ENCODE measurements at places on chromosomes 16 and 17.

- DNase-seq: no peak
Observed at GRCh38 chr16:82345318-82345717, 175.3 kb upstream of the MPHOSPH6 start.

GRCh38 chr16:2151188-2152091 lies 3.0 kb downstream of the RAB26 start:
- DNase-seq: no peak

GRCh38 chr16:54817432-54817831 lies 113.2 kb upstream of the IRX5 start:
- DNase-seq: no peak

DNA sequence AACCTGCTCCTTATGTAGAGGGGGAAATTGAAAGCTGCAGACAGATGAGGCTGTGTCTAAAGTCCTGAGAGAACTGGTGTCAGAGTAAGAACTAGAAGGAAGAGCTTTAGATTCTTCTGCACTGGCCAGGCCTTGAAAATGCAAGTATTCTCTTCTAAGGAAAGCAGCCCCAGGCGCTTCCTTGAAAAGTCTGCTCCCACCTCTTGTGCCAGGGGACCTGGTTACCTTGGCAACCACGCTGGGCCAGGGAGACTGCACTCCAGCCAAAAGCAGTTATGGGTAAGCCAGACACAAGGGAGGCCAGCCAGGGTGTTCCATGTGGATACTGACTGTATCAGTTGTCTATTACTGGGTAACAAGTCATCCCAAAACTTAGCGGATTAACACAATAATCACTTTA lies 228.6 kb upstream of the SDK2 start:
- DNase-seq: no peak

DNA sequence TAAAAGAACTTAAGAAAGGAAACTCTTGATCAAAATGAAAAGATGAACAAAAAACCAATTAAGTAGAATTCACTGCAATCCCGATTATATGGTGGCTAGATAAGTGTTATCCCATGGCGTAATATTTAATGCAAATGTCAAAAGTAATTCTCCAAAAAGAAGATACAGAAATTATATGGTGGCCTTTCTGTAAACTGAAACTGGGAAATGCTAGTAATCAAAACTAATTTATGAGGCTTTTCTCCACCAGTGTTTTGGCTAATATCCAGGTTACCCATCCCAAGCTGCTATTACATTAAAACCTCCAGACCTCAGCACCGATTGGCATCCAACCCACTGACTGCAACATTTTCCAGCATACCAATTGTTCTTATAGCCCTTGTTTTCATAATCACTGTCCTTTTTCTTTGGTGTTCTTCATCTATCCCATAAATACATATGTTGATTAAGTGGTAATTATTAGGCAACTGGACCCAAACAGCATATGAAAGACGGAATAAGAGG lies 77.2 kb upstream of the TNRC6A start:
- no peak for DNase-seq

DNA sequence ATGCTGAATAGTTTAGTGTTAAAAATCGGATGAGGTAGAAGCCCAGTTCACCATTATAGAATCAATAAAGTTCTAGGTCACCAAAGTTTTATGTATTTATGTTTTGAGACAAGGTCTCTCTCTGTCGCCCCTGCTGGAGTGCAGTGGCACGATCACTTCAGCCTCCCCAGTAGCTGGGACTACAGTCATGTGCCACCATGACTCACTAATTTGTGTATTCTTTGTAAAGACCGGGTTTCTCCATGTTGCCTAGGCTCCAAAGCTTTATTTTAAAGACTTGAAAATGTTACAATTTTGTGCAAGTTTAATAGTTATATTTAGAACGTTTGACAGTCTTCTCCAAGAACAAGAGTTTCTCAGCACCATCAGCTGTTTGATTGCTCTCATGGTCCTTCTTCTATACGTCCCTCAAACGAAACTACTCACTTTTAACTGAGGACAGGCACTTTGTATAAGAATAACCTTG lies 32.1 kb downstream of the NDE1 start:
- DNase-seq: no peak

- no peak for DNase-seq
Observed at GRCh38 chr17:50967795-50968194, 101.6 kb upstream of the TOB1 start.

DNA sequence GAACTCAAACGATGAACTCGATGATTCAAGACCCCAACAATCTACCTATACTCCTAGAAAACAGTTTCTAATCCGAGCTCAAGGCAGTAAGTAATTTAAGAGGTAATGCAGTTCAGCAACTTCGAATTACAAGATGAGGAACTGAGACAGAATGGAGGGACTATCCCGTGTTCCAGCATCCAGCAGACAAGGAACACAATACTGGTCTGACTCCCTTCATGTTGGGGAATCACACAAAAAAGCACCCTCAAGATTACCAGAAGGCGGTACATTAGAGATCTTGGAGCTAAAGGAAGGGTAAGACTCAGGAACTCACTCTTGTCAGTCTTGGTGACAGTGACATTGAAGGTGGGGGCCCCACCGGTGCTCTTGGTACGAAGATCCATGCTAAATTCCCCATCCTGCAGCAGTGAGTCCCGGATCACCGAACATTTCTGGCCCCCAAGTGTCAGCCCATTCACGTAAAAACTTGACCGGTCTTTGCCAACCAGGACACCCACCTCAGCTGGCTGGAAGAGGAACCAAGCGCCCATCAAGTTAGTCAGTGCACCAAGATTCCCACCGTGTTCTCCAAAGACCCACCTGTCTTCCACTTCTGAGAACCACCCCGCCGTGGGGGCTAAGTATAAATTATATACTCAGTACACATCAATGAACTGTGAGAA lies 1.9 kb downstream of the PFN1 start:
- no peak for DNase-seq

DNA sequence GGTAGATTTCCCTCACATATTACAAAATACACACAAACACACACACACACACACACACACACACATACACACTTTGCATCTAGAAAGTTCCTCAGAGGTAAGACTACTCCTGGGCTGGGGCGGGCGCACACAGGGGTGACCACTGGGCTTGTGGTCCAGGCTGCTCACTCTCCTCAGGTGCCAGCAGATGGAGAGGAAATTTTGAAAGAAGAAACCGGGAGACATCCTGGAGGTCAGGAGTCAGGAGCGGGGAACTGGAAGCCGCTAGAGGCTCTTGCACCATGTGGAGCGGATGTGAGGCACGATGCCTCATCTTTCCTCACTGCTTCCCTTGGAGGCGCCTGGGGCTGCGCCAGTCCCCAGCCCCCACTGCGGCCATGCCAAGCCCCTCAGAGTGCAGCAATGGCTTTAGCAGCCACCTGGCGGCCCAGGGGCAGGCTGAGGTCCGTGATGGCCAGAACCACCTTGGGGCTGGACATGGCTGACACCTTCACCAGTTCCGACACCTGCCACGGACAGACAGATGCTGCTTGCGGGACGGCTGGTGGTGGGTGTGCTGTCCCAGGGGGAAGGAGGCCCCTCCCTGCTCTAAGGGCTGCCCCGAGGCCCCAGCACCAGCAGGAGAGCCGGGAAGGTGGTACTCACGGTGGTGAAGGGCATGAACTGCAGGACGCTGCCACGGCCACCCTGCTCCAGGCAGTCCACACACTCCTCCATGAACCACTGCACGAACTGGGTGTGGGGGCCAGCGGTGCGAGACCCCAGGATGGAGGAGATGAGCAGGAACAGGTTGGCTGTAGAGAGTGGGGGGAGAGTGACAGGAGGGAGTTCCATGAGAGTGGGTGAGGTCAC lies 4.1 kb downstream of the CSF3 start:
- no peak for DNase-seq

- DNase-seq: no peak
Observed at GRCh38 chr17:67759355-67760171, 41.8 kb downstream of the NOL11 start.
